ENCODE measurements at places on chromosomes 2 and 18.

DNA sequence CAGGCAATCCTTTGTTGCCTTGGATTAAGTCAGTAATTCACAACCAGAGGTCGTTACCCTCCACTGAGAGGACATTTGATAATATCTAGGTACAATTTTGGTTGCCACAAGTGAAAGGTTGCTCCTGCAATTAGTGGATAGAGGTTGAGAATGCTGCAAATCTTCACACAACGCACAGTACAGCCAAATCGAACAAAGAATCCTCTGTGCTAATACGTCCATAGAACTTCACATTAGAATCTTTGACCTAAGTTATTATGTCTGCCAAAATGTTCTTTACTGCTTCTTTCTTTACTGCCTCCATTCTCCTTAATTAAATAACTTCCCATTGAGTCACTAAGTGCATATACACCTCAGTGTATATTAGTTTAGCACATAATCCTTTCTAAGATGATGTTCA lies 879.5 kb downstream of the TRIB2 start:
- no peak for DNase-seq

DNA sequence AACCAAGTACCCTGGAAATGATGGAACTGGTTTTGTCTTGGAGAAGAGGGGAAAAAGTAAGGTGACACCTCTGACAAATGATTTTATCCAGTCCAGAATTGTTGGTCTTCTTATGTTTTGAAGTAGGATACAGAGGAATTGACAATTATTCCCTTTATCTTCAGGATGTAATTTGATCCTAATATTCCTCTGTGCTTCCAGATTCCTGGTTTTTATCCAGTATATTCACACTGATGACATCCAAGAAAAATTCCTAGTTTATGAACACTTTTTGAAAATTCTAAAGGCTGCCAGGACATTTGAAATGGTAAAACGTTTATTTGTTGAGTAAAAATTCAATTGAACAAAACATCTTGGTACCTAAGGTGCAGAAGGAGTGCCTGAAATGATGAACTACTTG lies 22.2 kb upstream of the ETAA1 start:
- DNase-seq, result no peak

- DNase-seq, result no peak
These were observed 65.2 kb downstream of the LTBP1 start for GRCh38 chr2:33011941-33012340.

- DNase-seq, result peak; percentile 22
These were observed 4.4 kb upstream of the RMC1 start for GRCh38 chr18:23498877-23499276.

DNA sequence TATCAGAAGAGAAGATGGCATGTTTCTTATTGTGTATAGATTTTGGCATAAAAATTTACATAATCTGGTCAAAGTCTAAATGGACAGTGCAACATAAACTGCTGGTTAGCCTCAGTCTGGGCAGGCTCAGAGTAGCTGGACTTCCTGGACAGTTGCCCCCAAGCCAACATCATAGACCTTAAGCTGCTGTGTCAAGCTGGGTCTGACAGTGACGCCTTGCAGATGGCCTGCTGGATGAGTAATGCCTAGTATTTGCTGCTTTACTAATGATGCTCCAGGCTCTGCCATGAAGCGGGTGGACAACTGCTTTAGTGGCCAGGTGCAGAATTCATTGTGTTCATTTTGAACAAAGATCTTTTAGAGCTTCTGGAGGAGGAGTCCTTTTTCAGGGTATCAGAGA lies 603.7 kb upstream of the ZEB2 start:
- no peak for DNase-seq

DNA sequence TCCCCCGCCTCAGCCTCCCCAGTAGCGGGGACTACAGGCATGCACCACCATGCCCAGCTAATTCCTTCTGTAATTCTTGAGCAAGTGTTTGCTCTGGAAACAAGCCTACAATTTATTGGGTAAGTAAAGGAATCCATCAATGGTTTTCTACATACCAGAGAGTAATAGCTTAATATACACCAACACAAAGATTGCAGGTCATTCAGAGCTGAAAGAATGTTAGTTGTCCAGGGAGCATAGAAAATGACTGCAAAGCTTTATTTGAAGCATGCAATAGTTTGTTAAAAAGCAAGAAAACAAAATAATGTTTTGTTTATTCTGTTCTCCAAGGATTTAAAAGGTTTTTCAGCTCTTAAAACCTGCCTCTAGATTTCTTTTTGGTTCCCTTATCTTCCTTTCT lies 5.6 kb downstream of the IDH1 start:
- no peak for DNase-seq

DNA sequence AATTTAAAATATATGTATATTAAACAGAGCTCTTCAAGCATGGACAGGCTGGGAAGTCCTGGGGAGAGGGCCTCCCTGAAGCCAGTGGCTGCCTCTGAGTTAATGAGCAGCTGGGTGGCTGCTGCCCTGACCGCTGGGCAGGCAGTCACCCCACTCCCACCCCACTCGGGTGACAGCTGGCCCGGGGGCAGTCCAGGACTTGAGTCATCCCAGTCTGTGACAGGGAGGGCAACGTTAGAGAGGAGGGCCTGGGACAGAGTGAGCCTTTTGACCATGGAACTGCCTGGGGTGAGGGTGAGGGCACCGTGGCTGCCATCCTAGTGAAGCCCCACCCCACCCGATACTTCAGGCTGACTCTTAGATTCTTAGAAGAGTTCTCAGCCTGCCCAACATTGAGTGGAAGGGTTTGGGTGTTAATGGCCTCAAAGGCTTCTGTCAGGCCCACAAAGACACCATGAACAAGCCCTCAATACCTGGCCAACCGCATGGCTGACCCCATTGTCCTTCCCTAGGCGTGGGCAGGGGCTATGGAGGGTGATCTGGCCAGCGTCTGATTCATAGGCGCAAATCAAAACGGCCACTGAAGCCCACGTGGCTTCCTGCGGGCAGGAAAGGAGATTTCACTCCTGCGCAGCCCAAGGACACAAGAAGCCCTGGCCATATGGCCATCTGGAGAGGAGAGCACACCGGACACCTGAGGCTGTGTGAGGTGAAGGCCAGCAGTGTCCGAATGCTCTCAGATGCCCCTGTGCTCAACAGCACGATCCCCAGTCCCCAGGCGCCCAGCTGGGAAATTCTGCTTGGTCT lies 47.5 kb downstream of the MRPS5 start:
- peak; percentile 55 for DNase-seq

All from nucleus accumbens (tissue), 56 donors.